H9 (cell line): ENCODE measurements at places on chromosomes 3 and 15. TPM values are rescaled to one million over a fixed set of nuclear protein-coding genes. Genes with fewer than 3 reads are reported as not detected.

The GOLGA6L4 gene
- total RNA-seq: 1.2 and 2.8 TPM in 2 replicates

The SLC12A1 gene
- 0.04 and 0.07 TPM in 2 replicates for total RNA-seq

- H3K27me3 ChIP-seq: no peaks in the 10 kb centered on the region
- H3K4me3 ChIP-seq: no peak overlapping the region
- H3K27ac ChIP-seq: no peak overlapping the region
- no peaks in the 10 kb centered on the region for H3K4me1 ChIP-seq
- no peak for DNase-seq
- H3K36me3 ChIP-seq: no peaks in the 10 kb centered on the region
These were observed 33.3 kb downstream of the COL6A5 start for GRCh38 chr3:130378677-130379191.

DNA sequence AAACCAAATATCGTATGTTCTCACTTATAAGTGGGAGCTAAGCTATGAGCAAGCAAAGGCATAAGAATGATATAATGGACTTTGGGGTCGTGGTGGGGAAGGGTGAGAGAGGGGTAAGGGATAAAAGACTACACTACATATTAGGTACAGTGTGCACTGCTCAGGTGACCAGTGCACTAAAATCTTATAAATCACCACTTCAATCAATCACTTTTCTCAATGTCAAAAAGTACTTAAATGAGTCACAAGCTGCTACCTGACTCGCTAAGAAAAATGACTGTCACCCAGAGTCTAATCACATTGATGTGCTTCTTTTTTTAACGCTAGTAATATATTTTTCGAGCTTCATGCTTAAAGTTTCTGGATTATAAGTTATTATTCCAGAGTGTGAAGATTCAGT lies 95.5 kb downstream of the CBLB start:
- H3K27ac ChIP-seq: no peak overlapping the region
- no peaks in the 10 kb centered on the region for H3K27me3 ChIP-seq
- H3K36me3 ChIP-seq: no peaks in the 10 kb centered on the region; the same call in 1 of the 2 replicates
- DNase-seq: no peak

The ACKR2 gene
- total RNA-seq: 0.13 TPM in 1 of 2 replicates, not detected in the other

GRCh38 chr3:80733522-80734176 lies 965.9 kb upstream of the ROBO1 start:
- H3K27me3 ChIP-seq: no peaks in the 10 kb centered on the region
- H3K4me1 ChIP-seq: no peaks in the 10 kb centered on the region
- H3K36me3 ChIP-seq: peaks cover 2% of the 10 kb centered on the region; the same call in 1 of the 2 replicates
- no peak overlapping the region for H3K27ac ChIP-seq

DNA sequence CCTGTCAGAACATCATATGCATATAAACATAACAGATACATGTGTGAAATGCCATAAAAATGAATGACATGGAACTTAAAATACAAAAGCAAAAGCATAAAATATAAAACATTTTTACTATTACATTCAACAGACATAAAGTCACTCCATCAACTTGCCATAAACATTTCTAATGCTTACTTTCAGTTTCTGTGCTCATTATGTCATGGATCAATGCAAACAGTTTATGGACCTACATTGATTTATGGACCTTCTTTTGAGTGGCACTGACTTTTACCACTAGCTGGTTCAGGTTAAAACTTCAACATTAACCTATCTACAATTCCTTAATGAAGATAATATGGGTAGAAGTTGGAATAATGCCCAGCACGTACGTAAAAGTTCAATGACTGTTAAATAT lies 577.4 kb upstream of the LMCD1 start:
- DNase-seq: no peak
- no peaks in the 10 kb centered on the region for H3K4me1 ChIP-seq
- H3K4me3 ChIP-seq: no peak overlapping the region
- no peak overlapping the region for H3K27ac ChIP-seq
- H3K27me3 ChIP-seq: no peaks in the 10 kb centered on the region
